ENCODE measurements at places on chromosomes 1 and 21.
A peak's percentile ranks its signal among the peaks of the same experiment; 100 is the strongest.

DNA sequence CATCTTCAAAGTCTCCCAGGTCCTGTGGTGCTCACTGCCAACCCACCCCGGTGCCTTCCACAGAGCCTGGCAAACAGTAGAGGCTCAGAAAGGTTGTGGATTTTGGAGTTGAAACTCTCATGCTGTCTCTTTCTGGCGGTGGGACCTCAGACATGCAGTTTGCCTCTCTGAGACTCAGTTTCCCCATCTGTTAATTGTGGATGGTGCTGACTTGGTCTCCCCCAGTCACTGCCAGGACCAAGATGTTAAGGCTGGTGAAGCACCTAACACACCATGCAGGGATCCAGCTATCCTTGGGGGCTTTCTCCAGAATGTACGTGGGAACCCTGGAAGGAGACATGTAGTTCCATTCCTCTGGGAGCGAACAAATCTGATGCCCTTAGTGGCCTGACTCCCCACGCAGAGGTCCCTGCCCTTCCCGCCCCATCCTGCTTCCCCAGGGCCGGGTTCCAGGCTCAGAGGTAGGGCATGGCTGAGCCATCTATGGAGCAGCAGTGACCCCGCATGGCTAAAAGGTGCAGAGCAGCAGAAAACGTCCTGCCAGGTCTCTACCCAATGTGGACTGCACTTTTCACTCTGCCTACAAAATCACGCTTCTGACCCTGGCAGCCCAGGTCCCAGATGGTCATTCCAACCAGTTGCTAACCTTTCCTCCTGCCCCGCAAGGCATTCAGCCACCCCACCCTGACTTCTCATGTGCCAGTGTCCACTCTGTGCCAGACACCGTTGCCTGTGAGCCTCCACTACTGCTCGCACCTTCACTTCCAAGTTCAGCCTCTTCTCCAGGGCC lies 9.2 kb upstream of the TTC22 start:
- DNase-seq: peak; percentile 33

DNA sequence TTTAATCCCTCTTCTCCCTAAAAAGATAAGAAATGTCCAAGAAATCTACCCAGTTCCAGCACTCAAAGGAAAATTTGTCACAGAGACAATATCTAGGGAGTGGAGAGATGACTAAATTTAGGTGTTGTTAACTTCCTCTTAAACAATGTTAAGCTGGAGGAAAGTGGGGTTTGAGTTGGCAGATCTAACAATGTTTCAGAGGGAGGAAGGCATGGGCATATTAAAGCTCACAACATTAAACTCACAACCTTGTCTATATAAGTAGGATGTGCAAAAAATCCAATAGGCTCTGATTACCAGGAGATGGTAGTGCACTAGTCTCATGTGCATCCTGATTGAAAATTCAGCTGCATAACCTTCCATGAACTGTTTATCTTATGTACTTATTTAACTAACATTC lies 190.1 kb downstream of the BARHL2 start:
- no peak for DNase-seq

GRCh38 chr1:154765970-154766369 lies 104.1 kb downstream of the KCNN3 start:
- DNase-seq: no peak

DNA sequence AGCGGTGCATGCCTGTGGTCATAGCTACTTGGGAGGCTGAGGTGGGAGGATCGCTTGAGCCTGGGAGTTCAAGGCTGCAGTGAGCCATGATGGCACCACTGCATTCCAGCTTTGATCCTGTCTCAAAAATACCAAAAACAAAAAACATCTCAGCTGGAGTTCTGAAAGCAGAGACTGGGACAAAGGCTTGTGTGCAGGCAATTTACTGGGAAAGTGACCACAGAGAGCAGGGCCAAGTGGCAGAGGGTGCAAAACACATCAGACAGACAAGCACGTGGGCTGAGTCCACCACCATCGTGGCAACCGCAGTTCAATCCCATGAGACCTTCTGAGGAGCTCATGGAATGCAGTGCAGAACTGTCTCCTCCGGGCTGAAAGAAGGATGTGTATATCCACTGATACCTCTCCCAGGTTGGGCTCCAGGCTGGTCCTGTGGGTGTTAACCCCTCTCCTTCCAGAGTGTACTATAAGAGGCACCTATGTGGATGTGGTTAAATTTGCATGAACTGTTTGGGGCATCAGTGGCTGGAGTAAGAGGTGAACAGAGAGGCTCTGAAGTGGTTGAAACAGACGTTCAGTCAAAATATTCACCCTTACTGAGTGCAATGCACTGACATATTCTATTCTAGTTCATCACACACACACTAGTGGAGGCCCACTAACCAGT lies 10.8 kb downstream of the PIGP start:
- DNase-seq: no peak

GRCh38 chr21:18499761-18500376 lies 96.3 kb upstream of the TMPRSS15 start:
- DNase-seq: no peak

DNA sequence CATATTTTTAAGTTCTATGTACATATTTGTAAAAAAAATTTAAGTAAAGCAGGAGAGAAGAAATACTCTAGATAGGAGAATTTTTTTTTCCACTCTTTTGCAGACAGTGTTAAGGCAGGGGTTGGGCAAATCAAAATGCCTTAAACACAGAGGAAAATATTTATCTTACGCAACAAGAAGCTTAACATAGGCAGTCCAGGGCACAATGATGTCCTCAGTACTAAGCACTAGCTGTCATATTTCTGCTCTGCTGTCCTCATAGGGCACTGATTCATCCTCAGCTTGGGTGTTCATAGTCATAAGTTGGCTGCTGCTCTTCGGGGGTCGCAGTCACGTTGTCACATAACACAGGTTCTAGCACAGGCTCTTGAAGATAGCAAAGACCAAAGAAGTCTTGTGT lies 247.4 kb downstream of the PTBP2 start:
- no peak for DNase-seq

DNA sequence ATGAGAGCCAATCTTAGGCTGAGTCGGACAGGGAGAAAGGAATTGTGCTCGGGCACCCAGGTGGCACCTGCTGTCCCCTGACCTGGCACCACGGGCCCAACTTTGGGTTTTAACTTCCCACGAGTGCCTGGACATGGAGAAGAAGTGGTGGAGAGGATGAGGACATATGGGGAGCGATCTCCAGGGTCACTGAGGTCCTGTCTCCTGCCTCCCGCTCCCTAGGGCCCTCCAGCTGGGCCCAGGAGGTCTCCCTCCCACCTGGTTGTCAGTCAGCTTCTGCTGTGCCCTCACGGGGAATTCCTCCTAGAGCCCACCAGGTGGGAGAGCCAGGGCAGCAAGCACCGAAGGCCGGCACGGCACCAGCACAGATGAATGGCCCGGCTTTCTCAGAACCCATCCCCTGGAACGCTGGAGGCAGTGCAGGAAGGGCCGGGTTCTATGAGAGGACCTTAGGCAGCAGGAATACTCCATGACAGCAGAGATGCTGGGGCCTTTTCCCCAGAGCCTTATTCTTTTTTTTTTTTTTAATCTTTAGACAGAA lies 435.5 kb downstream of the CAMTA1 start:
- no peak for DNase-seq

DNA sequence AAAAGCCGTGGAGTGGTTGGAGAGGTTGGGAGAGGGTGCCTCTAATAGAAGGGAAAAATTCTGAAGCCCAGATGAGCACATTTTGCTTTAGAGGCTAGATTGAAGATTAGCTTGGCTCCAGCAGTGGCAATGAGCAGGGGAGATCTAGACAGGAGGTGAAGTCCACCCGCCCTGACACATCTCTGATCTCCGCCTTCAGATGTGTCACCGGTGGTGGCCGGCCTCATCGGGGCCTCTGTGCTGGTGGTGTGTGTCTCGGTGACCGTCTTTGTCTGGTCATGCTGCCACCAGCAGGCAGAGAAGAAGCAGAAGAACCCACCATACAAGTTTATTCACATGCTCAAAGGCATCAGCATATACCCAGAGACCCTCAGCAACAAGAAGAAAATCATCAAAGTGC lies 8.4 kb downstream of the SYT11 start:
- no peak for DNase-seq

DNA sequence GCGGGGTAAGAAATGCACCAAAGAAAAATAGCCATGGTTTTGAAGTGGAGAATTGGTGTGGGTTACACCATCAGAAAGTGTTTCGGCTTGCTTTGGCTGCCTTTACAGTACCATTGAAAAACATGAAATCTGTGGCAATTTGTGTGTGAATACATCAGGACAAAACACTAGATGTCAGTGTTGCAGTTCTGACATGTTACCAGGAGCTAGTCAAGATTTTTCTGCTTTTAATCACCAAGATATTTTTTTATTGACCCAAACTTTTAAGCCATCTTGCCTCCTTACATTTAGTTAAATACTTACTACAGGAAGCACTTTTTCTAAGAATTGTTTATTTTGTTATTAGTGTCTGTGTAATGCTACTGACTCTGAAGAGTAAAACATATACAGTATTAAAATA lies 14.3 kb downstream of the RRP15 start:
- DNase-seq: no peak

- no peak for DNase-seq
These were observed 544 bp upstream of the ZP4 start for GRCh38 chr1:237891266-237891665.

GRCh38 chr1:63807046-63807445 lies 33.2 kb downstream of the ROR1 start:
- DNase-seq: no peak

DNA sequence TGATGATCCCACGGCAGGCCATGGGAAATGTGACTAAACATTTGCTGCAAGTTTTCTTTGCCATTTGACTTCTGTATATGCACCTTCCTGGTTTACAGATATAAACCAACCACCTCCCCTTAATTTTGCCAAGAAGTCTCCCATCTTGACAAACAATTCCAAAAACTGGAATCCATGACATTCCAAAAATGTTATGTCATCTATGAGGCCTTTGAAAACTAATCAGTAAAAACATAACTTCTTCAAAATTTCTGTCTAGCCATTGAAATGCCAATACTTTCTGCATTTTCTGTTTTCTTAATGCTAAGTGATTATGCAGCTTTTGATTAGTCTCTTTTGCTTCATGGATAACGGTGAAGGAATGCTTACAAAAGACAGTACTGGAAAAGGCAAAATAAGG lies 84.1 kb downstream of the LYST start:
- DNase-seq: no peak

- DNase-seq: no peak
These were observed 32.4 kb upstream of the PGBD5 start for GRCh38 chr1:230458509-230458908.

DNA sequence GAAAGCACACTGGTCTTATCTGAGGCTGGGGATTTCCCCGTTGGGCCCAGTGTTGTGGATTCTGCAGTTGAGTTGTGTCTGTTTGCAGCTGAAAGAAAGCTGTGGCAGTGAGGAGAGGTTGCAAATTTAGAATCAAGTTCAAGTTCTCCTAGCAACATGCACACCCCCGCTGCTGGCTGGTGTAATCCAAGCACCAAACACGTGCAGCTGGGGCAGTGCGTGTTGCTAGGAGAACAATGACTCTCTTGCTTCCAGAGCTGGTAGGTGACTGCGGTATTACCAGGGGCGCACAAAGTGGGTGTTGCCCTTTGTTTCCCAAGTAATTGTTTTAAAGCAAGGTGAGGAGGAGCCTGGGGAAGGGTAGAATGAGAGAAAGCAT lies 91.5 kb downstream of the IER5 start:
- DNase-seq: no peak

DNA sequence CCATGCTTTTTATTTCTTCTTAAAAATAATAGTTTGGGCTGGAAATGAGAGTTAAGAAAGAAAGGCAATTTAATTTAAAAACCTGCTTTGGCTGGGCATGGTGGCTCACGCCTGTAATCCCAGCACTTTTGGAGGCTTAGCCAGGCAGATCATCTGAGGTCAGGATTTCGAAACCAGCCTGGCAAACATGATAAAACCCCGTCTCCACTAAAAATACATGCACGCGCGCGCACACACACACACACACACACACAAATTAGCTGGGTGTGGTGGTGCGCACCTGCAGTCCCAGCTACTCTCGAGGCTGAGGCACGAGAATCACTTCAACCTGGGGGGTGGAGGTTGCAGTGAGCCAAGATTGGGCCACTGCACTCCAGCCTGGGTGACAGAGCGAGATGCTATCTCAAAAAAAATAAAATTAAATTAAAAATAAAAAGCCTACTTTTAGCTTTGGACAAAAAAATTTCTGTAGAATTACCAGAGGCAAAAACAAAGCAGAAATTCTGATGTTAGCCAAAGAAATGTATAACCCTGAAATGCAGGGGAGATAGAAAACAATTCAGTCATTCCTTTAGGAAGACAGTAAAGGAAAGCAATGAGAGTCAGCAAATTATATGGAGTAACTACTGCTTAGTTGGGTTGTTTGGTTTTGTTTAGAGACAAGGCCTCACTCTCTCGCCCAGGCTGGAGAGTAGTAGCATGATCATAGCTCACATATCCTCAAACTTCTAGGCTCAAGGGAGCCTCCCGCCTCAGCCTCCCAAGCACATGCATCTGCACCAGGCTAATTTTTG lies 15.7 kb upstream of the IPP start:
- DNase-seq: no peak

DNA sequence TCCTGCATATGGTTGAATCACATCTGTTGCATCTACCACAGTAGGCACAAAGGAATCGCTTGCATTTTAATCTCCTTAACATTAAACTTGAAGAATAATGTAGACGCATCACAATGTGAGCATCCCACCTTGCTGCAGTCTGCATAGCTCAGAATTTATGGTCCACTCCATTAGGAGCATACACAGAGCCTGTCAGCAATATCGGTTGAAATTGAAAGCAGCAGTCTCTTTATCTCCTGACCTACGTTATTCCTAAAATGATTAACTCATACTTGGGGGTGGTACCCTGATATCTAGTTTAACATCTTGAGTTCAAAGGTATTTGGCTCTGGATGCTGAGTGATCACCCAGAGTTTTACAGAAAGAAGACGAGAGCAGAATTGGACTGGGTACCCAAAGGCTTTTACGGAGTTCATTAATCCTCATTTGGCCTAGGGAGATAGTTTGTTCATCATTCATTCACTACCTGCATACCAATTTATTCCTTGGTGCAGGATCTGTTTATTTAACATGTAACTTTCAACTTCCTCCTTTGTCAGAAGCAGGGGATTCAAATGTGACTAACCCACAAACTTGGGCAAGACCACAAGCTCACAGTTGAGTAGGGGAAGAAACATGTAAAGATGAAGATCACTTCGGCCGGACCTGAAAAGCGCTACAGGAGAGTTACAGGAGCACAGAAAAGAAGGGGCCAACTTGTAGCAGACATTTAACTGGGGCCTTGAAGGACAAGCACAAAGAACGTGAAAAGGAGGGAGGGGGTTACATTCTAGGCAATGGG lies 187.9 kb downstream of the DAB1 start:
- DNase-seq: no peak

DNA sequence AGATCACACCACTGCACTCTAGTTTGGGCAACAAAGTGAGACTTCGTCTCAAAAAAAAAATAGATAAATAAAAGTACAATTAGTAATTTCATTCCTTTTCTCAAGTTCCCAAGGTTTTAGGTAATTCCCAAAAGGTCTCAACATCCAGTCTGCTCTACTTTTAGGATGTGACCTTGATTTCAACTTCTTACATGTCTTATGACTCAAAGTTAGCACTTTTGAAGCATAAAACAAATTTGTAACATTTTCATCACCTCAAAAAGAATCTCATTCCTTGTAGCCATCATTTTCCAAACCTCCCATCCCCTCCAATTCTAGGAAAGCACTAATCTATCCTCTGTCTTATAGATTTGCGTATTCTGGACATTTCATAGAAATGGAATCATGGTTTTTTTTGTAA lies 32.2 kb downstream of the SNX27 start:
- DNase-seq: no peak

- no peak for DNase-seq
These were observed 36.4 kb downstream of the ZNF496 start for GRCh38 chr1:247295274-247295684.

- DNase-seq: no peak
These were observed 68.4 kb downstream of the ATP6V1G3 start for GRCh38 chr1:198472119-198472518.

- no peak for DNase-seq
These were observed 412.6 kb upstream of the RUNX1 start for GRCh38 chr21:35461700-35462099.

Measured in activated CD4-positive, CD25-positive, alpha-beta regulatory T cell treated with anti-CD3 and anti-CD28 coated beads, Interleukin-2, amount 50 U/mL, for 16 hours (primary cell).